ENCODE measurements at places on chromosomes 2 and 18.

DNA sequence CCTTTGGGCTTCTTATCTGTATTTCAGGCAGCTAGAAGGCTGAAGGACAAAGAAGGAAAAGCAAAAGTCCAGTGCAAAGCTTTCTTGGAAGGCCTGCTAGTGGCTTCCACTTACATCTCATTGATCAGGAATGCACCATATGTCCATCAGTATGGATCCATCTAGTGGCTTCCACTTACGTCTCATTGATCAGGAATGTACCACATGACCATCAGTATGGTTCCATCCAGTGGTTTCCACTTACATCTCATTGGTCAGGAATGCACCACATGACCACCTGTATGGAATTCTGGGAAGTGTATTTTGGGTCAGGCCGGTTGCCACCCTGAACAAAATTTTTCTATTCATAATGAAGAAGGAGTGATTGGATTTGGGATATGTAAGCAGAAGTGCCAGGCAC, 70.6 kb downstream of the LYPD6 start:
- peak; percentile 8 for DNase-seq

DNA sequence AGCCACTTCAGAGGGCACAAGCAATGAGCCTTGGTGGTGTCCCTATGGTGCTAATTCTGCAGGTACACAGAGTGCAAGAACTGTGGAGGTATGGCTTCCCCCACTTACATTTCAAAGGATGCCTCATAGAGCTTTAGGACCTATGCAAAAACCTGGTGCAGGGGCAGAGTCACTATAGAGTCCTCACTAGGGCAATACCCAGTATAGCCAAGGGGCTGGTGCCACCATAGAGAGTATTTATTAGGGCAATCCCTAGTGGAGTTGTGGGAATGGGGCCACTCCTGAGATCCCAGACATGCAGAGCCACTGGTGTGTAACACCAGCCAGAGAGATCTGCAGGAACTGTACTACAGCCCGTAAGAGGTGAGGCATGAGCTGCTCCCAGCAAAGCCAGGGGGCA, 312.2 kb downstream of the SLC4A3 start:
- DNase-seq, result no peak

- no peak for DNase-seq
These were observed 19.1 kb downstream of the CAPG start for GRCh38 chr2:85390941-85391669.

DNA sequence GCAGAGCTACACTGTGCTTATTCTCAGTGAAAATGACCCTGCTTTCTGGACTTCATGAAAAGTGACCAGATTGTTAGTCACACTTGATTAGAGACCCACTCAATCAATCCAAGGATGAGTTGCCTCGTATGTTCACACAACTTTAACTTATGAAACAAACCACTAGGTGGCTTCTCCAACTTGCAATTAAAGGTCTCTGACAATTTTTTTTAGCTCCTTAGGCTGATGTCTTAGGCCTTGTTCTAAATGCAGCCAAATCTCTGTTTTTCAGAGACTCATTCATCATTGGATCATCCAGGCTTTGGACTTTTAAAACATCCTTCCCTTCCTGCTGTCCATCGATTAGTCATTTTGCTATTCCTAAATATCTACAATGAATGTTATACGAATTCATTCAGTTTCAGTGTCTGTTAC, 63.4 kb downstream of the MREG start:
- peak; percentile 42 for DNase-seq

DNA sequence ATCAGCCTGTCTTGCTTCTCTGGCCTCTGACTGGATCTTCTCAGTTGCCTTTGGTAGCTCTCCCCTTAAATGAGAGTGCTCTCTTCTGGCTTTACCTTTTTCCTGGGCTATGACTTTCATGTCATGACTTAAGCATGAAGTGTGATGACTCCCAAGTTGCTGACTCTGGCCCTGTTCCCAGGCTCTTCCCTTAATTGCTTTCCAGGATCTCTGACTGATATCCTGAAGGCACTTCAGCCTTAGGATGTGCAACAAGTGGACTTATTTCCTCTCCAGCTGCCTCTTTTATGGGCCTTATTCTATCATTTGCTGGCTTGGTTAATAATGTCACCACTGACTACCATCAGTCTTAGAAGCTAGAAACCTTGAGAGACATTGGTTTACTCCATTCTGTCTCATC, 17.4 kb downstream of the SEMA4F start:
- DNase-seq, result no peak

DNA sequence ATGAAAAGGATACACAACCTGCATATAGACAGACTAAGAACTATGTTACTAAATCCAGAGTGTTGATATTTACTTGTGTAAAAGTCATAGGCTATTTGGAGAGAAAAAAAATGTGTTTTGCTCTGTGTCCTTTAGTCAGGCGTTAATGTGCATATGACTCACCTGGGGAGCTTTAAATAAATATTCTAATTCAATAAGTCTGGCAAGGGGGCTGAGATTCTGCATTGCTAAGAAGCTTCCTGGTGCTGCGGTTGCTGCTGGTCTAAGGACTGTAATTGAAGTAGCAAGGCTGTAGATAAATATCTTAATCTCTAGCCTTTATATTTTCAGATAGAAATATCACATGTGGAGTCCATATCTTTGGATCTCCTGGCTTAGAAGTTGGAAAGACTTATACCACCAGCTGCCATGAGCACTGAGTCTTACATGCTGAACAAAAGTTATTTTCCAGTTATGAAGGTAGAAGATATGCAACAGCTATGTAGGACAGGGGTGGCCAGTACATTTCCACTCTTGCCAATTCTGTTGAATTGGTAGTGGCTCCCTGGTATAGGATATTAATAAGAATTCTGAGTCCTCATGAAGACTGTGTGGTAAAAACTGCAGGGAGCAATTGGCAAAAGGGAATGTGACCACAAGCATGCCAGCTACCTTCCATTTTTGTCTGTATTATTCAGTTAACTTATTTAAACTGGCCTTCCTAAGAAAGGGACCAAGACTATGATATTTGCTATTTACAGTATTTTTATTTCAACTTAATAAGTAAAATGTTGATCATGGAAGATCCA, 4.8 kb downstream of the SPAG16 start:
- no peak for DNase-seq

DNA sequence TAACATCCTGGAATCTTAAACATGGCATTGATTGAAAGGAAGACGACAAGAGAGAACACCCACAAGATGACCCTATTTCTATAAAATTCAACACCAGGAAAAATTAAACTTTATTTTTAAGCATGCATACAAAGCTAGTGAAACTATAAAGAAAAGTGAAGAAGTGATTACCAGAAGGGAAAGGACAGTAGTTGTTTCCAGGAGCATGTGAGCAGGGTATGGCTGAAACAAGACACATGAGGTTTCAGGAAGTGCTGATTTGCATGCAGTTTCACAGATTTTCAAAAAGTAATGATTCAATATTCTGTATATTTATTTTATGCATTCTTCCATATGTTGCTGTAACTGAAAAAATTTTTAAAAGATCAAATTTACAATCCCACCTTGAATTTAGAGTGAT, 24.6 kb upstream of the DAW1 start:
- no peak for DNase-seq

- no peak for DNase-seq
These were observed 22.3 kb downstream of the ADCYAP1 start for GRCh38 chr18:926946-927345.

GRCh38 chr2:28095622-28096021, 205.1 kb downstream of the BABAM2 start:
- no peak for DNase-seq

DNA sequence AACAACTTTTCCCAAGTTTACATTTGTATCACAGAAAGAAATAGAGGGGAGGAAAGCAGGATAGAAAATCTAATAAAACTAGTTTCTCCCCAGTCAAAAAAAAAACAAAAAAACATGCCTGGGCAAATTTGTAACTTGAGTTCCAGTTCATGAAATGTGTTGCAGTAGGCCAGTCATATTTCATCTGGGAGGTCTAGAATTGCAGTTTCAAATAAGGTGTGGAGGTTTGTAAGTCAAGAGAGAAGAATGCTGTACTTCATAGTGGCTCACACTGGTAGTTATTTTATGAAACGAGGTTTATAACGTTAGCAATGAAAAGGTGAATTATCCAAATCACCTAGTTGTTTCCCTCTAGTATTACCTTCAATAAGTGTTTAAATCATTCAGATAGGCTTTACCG, 1313.9 kb upstream of the SLC39A10 start:
- no peak for DNase-seq

GRCh38 chr2:31266804-31267203, 32.9 kb downstream of the EHD3 start:
- no peak for DNase-seq

DNA sequence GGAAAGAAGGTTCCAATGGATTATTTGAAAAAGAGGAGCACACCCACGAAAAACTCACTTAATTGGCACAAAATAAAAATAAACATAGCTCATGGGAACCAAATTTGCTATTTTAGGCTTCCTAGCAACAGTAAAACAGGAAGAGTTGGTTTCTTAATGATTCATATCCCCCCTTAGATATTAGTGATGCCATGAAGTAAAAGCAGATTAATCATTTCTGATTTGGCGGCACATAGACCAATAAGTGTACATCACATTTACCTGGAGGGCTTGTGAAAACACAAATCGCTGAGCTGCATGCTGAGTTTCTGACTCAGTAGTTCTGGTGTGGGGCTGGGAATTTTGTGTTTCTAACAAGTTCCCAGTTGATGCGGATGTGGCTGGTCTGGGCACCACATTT, 260.4 kb downstream of the SLC4A3 start:
- DNase-seq, result peak; percentile 26

GRCh38 chr2:6846967-6847681, 18.6 kb downstream of the CMPK2 start:
- DNase-seq, result no peak

GRCh38 chr2:142786918-142787702, 90.4 kb upstream of the KYNU start:
- DNase-seq, result no peak

- DNase-seq, result no peak
These were observed 19.9 kb downstream of the TOGARAM2 start for GRCh38 chr2:29000956-29001355.

GRCh38 chr2:219296631-219297391, 12.4 kb downstream of the PTPRN start:
- no peak for DNase-seq

DNA sequence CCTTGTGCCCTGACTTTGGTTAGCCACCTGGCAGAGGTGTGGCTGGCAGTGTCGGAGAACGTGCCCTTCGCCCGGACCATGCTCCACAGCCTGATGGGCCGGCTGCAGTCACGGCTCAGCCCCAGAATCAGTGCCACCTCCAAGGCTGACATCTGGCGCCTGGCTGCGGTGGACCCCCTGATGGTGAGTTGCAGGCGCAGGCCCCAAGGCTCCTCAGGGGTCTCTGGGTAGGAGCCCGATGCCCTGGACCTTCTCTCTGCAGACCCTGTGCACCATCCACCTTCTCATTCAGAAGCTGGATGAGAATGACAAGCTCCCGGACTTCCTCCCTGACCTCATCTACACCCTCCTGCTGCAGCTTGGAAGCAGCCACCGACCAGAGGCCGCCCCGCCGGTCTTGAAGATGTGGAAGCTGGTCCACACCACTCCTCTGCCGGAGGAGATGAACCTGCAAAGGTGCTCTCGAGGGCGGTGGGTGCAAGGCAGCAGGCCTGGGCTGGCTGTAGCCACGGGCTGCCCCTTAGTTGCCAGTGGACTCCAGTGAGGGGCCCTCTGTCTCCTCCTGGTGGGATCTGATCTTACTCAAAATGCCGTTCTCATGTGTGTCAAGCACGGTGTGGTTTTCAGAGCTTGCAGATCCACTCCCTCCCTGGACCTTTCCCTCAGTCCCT, 32.1 kb downstream of the HJURP start:
- DNase-seq, result no peak

GRCh38 chr18:23772327-23773024, 83.2 kb downstream of the LAMA3 start:
- no peak for DNase-seq

DNA sequence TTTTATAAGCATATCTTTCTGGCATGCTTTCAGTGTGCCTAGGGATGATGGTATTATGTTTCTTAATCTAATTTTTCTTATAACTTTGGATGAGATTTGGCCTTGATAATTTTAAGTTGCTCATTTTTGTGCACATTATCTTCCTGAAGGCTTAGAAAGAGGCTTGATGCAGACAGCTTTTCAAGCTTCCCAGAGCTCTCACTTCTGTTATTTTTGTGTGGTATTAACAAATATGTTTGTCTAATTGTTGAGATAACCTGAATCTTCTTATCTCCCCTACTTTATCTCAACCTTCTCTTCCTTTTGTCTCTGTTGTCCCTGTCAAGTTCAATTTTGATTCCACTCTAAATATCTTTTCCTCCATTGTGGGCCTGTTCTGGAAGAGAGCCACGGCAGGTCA, 113.2 kb upstream of the LRRTM1 start:
- DNase-seq, result no peak

DNA sequence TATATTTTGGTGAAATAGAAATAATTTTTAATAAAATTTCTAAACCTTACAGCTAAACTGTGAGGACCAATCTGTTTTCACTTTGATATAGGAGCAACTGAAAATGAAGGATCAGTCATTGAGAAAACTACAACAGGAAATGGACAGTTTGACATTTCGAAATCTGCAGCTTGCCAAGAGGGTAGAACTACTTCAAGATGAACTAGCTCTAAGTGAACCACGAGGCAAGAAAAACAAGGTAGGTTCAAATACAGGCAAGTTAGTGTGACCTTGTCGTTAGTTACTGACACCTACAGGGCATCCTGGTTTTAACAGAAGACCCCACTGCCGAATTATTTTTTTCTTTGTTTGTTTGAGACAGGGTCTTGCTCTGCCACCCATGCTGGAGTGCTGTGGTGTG, 75.5 kb upstream of the STON1 start:
- DNase-seq, result no peak

DNA sequence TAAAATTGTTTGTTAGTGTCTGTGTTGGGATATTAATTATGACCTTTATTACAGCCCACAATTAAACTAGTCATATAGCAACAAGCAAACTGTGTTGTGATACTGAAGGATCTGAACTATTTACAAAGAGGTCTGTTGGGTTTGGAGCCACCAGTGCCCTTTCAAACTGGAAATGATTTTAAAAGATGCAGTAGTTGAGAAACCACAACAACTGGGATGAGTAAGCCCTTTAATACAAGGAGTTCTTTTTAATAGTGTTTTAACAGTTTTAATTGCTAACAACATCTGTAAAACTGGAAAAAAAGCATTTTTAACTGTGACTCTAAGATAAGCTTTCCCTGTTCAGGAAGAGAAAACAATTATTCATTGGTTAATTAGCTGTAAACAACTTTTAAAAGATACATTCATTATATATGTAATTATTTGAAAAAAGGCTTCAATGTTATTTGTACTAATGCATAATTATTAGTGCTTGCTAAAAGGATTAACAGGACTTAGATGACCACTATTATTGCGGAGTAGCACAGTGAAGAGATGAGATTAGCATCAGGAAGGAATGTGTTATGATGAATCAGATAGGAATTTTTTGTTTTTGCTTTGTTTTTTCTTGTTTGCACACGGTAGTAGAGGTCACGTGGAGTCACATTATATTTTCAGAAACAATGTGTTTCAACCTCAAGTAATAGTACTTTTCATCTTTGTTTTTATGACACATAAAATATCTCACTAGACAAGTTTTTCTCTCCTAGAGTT, 392.7 kb upstream of the FANCL start:
- DNase-seq, result peak; percentile 61

GRCh38 chr18:47427923-47428637, 176.6 kb upstream of the SKOR2 start:
- DNase-seq, result no peak

GRCh38 chr2:46686811-46687210, 207.4 kb downstream of the TMEM247 start:
- no peak for DNase-seq

GRCh38 chr2:135974036-135974435, 11.4 kb downstream of the DARS1 start:
- DNase-seq, result no peak

All from RWPE1 (cell line).